ENCODE measurements at places on chromosomes 7 and 10.

- no peak for DNase-seq
Measured at GRCh38 chr10:13698217-13698616, 111.5 kb downstream of the PRPF18 start.

DNA sequence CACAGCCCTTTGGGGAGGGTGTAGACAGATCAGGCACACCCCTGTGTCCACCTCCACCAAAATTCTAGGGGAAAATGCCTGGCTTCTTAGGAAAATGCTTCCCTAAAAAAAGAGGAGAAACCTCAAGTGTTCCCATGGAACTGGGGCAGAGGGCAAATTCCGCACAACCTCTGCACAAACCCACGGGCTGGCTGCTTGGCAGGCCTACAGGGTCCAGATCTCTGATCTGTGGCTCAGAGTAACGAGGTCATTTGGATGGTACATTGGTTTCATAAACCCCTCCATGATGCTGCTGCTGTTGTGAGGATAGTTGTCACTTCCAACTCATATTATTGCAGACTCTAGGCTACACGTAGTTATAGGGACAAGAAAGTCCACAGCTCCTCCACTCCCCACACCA, 16.0 kb downstream of the LGI1 start:
- DNase-seq = no peak

GRCh38 chr7:74028321-74028838, 407 bp downstream of the ELN start:
- no peak for DNase-seq

GRCh38 chr10:116712519-116712918, 29.8 kb downstream of the HSPA12A start:
- no peak for DNase-seq

- DNase-seq = no peak
Measured at GRCh38 chr10:112658465-112658864, 211.4 kb downstream of the VTI1A start.

DNA sequence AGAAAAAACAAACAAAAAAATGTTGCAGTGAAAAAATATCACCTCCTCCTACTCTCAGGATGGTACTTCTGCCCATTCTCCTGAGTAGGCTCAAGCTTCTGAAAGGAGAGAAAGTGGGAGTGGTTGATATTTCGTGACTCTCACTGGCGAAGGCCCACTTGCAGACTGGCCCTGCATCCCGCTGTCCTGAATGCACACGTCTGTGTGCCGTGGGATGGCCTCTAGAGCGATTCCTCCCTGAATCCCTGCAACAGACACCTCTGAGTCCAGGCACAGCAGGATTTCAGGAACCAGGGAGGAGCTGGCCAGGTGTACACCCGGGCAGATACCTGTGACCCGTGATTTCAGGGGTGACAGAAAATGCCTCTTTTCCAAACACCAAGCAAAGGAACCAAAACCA, 319.2 kb downstream of the DPP6 start:
- DNase-seq = no peak

DNA sequence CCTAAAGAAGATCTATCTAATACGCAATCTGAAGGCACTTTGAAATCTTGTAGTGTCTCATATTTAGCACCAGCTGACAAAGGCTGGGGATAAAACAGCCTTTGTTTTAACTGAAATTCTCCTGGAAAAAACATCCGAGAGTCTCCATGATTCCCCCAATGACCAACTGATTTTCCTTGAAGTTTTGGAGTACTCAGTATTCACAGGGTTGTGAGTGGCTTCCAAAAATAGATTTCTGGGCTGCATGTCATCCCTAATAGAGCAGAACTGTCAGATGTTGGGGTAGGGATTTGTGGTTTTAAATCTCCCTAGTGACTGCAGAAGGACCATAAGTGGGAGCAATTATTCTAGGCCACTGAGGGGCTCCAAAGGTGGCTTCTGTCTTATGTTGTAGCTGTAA, 206.4 kb downstream of the TAX1BP1 start:
- DNase-seq = no peak

- no peak for DNase-seq
Measured at GRCh38 chr7:25260862-25261494, 32.7 kb upstream of the NPVF start.

GRCh38 chr10:126208726-126209302, 179.5 kb downstream of the ADAM12 start:
- DNase-seq = no peak

- no peak for DNase-seq
Measured at GRCh38 chr10:26650406-26650805, 47.1 kb upstream of the PDSS1 start.

DNA sequence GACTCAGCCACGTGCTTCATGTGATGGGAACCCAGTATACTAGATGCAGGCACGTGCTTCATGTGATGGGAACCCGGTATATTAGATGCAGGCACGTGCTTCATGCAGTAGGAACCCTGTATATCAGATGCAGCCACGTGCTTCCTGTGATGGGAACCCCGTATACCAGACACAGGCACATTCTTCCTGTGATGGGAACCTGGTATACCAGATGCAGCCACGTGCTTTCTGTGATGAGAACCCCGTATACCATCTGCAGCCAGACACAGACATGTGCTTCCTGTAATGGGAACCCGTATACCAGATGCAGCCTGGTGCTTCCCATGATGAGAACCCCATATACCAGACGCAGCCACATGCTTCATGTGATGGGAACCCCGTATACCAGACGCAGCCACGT, 44.0 kb downstream of the MGMT start:
- DNase-seq = no peak

GRCh38 chr7:102081244-102081627, 205.4 kb upstream of the SH2B2 start:
- DNase-seq = no peak

GRCh38 chr7:28358423-28358868, 53.9 kb upstream of the CREB5 start:
- no peak for DNase-seq

Measured in memory B cell (primary cell).